IMR-90 (cell line): ENCODE measurements at places on chromosomes 5 and 9. TPM values are rescaled to one million over a fixed set of nuclear protein-coding genes. Genes with fewer than 3 reads are reported as not detected.

The ZFAND5 gene
- polyA plus RNA-seq: 79.3 and 85.2 TPM in 2 replicates

GRCh38 chr5:172410160-172410559, 44.2 kb downstream of the SH3PXD2B start:
- DNase-seq: peak; percentile 87

- DNase-seq: no peak
These were observed 196.0 kb downstream of the MELK start for GRCh38 chr9:36768677-36769076.

DNA sequence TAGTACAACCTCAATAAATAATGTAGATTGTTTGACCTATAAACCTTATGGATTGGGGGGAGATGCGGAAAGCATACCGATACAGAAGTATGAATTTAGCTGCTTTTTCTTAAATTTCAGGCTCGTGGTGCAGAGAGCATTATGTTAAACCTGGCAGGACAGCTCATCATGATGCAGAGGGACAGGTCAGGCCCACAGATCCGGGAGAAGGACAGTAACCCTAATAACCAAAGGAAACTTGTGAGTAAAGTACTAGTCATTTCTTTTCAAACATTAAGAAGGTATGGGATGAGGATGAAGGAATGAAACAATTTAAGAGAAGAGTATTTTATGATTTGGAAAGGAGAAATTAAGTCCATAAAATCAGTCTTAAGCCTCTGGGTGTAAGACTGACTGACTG, 70.5 kb downstream of the ERMP1 start:
- DNase-seq: peak; percentile 54

DNA sequence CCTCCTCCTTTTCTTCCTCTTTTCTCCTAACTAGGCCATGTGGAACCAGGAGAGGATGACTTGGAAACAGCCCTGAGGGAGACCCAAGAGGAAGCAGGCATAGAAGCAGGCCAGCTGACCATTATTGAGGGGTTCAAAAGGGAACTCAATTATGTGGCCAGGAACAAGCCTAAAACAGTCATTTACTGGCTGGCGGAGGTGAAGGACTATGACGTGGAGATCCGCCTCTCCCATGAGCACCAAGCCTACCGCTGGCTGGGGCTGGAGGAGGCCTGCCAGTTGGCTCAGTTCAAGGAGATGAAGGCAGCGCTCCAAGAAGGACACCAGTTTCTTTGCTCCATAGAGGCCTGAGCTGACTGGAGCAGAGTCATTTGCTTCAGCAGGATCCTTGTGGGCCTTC, 13.7 kb downstream of the NUDT2 start:
- no peak for DNase-seq
